ENCODE measurements at places on chromosomes 5 and 9.

- no peak for DNase-seq
Observed at GRCh38 chr5:140338336-140338735, 8.1 kb downstream of the HBEGF start.

DNA sequence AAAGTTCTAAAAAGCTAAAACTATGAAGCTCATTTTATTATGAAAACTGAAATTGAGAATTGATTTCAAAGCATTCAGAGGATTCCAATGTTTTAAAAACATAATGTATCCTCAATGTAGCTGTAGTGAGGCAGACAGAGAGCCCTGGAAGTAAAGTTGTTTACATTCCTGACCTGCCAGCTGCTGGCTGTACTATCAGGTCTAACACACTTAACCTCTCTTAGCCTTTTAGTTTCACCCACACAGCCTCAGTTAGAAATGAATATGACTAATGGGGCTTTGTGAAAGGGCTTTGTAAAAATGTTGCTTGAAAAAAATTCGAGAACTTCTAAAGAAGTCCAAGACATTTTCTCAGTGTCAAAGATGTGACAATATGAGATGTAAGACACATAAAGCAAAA is 122.6 kb downstream of the FBXL17 start:
- DNase-seq = no peak

GRCh38 chr5:15827741-15828140 is 327.8 kb downstream of the FBXL7 start:
- no peak for DNase-seq

GRCh38 chr9:85640425-85640824 is 101.3 kb downstream of the AGTPBP1 start:
- DNase-seq = no peak

DNA sequence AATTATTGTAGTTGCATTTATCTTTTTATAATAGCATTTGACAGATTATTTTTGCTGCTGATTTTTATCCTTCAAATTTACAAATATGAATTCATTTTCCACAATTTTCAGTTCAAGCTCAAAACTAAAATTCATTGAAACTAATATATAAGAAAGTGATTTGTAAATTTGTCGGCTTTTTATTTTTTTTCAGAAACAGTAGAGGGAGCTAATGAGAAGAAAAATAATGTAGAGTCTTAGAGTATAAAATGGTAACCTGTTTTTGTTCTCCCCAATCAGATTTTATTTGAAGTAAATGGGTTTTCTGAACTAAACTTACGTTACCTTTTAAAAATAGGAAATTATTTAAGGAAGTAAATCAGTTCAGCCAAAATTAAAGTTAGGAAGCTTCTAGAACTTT is 19.2 kb downstream of the PRRC1 start:
- no peak for DNase-seq

GRCh38 chr5:61881821-61882487 is 424.1 kb upstream of the KIF2A start:
- DNase-seq = no peak

DNA sequence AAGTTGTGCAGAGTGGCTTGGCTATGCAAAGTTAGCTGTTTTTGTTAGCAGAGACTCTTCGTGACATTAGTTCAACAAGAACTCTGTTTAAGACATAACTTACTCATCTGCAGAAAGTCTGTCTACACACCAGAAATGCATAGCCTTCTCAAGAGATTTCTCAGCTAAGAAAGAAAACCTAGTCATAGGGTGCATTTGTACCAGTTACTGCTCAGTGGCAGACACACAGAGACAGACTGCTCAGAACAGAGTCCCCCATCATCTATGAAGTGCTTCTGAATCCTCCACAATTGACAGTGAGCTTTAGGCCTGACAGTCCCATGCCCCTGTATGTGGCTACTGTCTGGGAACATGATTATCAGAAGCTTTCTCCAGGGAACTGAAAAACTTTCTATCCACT is 56.1 kb upstream of the IFNK start:
- DNase-seq = no peak

DNA sequence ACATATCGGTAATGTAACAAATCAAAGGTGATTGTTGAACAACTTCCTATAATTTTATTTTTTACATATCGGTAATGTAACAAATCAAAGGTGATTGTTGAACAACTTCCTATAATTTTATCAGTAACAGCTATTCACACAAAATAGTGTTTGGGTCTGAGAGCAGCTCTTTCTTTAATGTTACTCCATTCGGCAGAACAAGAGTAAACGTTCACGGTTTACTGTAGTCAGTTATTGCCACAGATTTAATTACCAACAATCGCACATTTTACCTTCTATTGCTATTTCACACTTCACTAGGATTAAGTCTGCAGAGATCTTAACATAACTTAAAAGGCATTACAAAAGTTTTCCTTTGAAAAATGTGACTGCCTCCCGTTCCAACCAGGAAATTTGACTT is 6.4 kb downstream of the GNAQ start:
- no peak for DNase-seq

DNA sequence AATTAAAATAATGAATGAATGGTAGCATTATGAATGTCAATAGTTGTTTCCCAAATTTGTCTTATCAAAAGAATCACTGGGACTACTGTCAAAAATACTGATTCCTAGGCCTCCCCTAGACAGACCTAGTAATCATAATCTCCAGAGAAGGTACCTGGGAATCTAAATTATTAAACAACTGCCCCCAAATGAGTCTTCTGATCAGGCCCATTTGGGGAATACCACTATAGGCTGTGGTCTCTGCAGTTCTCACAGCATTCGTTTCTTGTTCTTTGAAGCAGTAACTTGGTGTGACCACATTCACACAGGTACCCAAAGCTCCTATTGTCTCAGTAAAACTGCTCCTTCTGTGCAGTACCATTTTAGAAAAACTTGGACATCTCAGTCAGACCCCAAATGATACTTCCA is 230.9 kb downstream of the PIK3R1 start:
- no peak for DNase-seq

GRCh38 chr5:51404255-51404654 is 21.0 kb downstream of the ISL1 start:
- DNase-seq = no peak

DNA sequence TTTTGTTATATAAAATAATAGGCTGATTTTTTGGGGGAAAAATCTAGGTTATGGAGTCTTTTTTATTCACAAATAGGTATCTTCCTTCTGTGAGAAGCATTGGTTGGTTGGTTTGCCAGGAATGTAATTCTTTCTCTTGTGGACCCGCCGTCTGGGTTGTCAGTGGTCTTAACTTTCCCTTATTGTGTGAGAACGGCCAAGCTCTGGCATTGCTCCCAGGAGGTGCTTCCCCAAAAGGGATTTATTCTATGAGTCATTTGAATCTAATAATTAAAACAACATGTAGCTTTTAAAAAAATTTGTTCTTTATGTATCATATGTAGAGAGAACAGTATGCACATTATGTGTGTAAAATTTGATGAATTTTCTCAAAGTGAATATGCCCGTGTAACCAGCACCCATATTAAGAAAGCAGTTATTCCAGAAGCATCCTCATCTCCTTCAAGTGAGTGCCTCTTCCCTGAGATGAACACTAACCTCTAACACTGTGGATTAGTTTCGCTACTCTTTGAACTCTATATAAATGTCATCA is 114.4 kb downstream of the MAST4 start:
- DNase-seq = no peak

- DNase-seq = no peak
Observed at GRCh38 chr9:38026840-38027527, 42.0 kb downstream of the SHB start.

DNA sequence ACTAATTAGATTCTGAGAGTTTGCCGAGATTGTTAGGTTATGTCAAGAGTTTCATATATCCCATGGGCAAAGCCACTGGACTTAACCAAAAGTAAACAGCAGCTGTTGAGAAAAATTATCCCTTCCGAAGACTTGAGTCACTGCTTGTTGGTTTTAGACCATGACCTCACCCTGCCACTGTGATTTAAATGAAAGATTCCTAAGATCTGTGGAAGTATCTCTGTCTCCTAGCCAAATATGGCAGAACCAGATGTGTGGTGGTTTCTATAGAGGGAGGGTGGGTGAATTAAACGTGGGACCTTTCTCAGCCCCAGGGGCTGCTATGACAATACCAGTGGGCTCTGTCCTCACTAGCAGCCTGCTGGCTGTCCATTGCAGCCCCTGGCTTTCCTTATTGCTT is 19.3 kb downstream of the DMRT3 start:
- no peak for DNase-seq

GRCh38 chr9:120603591-120603990 is 23.6 kb upstream of the CDK5RAP2 start:
- no peak for DNase-seq

DNA sequence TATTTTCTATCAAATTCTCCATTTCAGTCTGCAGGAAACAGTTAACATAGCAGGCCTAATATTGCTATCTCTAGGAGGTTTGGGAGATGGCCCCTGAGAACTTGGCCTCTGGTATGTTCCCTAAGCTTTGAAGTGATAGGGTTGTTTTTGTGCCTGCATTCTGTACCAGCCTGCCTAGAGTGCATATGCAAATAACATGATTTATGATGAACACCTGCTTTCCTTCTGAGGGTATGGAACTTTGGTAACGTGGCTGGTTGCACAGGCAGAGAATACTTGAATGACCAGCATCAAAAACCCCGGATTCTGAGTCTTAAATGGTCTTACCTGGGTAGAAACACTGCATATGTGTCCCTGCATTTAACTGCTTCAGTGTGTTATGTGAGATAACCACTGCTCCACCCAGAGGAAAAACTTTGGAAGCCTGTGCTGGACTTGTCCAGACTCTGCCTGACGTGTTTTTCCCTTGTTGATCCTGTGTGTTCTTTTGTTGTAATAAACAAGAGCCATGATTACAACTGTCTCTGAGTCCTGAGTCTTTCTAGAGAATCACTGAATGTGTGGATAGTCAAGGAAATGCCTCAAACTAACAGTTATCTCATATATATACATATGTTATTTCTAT is 111.3 kb upstream of the ABCA1 start:
- no peak for DNase-seq

DNA sequence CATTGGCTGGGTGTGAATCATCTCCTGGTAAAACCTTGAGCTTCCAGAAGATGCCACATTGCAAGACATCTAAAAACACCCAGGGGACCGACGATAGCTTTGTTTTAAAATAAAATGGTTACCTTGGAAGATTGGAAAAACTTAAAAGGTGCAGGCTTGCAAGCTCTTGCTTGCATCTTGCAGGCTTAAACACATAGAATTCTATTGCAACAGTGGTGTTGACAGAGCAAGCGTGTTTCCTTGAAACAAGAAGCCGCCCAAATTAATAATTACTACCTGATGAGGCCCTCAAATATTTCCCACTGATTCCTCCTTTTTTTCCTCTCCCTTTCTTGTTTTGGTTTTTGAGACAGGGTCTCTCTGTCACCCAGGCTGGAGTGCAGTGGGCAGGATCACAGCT is 137.1 kb upstream of the BASP1 start:
- DNase-seq = no peak

DNA sequence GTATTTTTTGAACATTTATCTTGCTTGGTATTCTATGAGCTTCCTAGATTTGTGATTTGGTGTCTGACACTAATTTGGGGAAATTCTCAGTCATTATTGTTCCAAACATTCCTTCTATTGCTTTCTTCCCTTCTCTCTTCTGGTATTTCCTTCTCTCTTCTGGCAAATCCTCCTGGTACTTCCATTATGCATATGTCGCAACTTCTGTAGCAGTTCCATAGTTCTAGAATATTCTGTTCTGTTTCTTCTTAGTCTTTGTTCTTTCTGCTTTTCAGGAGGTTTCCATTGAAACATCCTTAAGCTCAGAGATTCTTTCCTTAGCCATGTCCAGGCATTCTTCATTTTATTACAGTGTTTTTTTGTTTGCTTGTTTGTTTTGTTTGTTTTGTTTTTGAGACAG is 155.2 kb upstream of the PIK3R1 start:
- no peak for DNase-seq

GRCh38 chr9:135926402-135927194 is 19.3 kb upstream of the CAMSAP1 start:
- DNase-seq = peak; percentile 95

- no peak for DNase-seq
Observed at GRCh38 chr5:160507221-160507721, 85.6 kb downstream of the PTTG1 start.

GRCh38 chr5:126471875-126472537 is 48.8 kb downstream of the GRAMD2B start:
- no peak for DNase-seq

GRCh38 chr5:120017513-120017912 is 388.2 kb downstream of the FAM170A start:
- DNase-seq = peak; percentile 14

GRCh38 chr5:168528521-168529373 is at the start of gene FBLL1:
TSS of gene FBLL1 (plus strand) at chr5:168529305. CDS start at chr5:168529505, 200 bp downstream.
- no peak for DNase-seq

DNA sequence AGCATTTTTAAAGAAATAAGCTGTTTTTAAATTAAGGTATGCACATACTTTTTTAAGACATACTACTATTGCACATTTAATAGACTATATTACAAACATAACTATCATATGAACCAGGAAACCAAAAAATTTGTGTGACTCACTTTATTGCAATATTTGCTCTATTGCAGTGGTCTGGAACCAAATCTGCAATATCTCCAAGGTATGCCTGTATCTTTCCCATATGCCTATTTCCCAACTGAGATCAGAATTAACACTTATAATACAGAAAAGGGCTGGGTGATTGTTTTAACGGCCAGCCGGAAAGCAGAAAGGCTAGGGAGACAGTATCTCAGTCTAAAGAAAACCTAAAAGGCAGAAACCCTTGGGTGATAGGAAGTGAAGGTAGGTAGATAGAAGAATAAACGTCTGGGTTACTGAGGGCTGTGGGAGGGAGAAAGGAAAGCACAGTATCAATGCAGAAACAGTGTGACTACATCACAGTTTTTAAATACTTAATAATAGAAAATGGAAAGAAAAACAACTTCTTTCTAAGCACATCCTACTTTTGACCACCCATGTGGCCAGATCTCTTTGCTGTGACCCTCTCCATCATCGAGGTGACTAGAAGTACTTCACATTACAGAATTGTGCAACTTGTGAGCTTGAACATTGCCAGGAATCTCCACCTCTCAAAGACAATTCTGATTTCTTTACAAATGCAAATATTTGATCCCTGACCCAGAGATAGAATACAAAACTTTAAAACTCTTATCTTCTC is 126.4 kb downstream of the LPAR1 start:
- no peak for DNase-seq

GRCh38 chr9:4490705-4491625 is 697 bp downstream of the SLC1A1 start:
- DNase-seq = no peak

DNA sequence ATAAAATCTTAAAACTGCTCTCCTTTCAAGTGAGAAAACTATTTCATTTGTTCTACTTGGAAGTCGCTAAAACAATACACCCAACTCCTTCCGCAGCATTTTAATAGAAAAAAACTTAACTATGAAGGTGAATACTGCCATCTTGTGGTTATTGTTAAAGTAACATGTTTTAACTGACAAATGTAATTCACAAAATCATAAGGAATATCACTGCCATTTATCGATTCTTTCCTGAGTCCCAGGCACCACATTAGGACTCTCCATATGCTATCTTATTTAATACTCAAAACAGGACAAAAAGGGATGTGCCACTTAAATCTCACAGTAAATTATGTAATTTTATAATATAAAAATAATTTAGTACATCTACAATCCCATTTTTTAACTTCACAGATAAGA is 130.5 kb upstream of the ITGA1 start:
- no peak for DNase-seq

GRCh38 chr9:712643-713042 is 128.9 kb upstream of the DMRT1 start:
- DNase-seq = no peak

GRCh38 chr5:9557696-9558095 is 11.8 kb upstream of the SEMA5A start:
- no peak for DNase-seq

- DNase-seq = peak; percentile 96
Observed at GRCh38 chr9:130860458-130861316, 25.6 kb downstream of the ABL1 start.

Data from SW 1271 (cell line).